Stimulated activated CD4-positive, alpha-beta T cell treated with anti-CD3 and anti-CD28 coated beads, Interleukin-4, amount 100 ng/mL, for 4 hours (primary cell): ENCODE measurements at places on chromosomes 3 and 15.

DNA sequence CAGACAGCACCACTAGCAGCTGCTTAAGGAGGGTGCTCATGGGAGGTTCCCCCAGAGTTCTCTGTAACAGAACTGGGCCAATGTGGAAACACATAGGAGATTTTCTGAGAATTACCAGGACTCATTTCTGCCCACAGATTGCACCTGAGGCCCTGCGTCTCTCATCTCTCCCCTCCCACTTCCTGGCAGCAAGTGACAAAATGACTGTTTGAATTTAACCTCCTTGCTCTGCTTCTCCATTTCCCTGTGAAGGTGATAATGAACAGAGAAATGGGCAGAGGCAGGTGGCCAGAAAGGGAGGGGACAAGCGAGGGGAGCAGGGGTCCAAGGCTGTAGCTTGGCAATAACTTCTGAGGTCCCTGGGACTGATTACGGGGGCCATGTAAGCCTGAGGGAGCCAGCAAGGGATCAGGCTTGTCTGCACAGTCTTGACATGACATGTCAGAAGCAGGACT, 8.0 kb downstream of the EPHB1 start:
- DNase-seq: no peak

GRCh38 chr3:51874889-51875288, 512 bp downstream of the IQCF5 start:
- no peak for DNase-seq

DNA sequence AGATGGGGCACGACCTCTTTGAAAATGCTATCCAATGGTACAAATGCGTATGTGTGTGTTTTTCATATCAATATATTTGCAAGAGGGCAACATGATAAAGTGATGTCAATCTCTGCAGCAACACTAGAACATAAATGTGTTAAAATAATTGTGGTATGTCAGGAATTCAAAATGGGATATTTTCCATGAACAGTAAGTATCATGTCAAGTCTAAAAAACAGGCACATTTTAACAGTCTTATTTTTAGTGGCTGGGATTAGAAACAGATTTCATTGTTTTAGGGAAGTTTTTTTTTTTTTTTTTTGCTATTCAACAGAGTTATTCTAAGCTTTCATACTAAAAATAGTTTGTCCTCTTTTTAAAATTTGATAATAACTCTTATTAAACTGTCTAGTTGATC, 209.8 kb downstream of the GAP43 start:
- no peak for DNase-seq

DNA sequence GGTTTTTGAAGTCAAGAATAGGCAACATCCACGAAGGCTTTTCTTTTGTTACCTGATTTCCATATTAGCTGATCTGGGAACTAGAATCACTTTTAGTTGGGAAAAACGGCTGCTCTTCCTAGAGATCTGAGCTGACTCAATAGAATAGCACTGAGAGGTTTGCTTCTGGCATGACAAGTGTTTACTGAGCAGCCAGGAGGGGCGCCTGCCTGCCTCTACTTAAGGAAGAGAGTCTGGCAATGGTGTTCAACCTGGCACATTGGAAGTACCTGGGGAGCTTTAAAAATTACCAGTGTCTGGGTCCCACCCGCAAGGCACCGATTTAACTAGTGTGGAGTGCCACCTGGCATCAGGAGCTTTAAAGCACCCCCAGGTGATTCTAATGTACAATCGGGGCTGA, 34.4 kb downstream of the FAM43A start:
- no peak for DNase-seq

- DNase-seq: no peak
Measured at GRCh38 chr3:151357463-151357850, 27.1 kb downstream of the P2RY12 start.

DNA sequence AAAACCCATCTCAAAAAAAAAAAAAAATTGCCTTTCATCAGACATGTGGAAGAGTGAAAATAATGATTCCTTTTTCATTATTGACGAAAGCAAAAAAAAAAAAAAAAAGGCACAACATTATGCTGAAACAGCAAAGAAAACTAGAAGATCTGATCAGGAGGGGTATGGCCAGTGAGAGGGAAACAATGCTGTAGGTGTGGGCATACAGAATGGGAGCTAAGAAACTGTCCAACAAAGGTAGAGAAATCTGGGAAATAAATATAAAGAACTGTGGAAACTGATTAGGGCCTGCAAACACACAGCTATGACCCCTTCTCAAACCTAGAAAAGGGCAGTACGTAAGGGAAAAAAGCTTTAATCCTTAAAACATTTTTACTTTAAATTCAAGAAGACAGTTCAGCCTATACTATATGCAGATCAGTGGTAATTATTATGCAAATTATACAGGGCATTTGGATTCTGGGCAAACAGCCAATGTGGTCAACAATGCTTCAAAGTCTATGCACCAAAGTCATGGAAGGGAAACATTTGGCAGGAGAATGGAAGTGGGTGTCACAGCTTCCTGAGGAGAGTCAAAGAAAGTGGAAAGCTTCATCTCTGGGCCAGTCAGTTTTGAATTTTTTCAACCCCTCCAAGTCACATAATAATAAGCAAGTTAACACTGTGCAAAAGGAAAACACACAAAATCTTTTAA, 68.3 kb upstream of the SLC12A8 start:
- DNase-seq: no peak

- no peak for DNase-seq
Measured at GRCh38 chr15:73375012-73375411, 6.3 kb upstream of the HCN4 start.

DNA sequence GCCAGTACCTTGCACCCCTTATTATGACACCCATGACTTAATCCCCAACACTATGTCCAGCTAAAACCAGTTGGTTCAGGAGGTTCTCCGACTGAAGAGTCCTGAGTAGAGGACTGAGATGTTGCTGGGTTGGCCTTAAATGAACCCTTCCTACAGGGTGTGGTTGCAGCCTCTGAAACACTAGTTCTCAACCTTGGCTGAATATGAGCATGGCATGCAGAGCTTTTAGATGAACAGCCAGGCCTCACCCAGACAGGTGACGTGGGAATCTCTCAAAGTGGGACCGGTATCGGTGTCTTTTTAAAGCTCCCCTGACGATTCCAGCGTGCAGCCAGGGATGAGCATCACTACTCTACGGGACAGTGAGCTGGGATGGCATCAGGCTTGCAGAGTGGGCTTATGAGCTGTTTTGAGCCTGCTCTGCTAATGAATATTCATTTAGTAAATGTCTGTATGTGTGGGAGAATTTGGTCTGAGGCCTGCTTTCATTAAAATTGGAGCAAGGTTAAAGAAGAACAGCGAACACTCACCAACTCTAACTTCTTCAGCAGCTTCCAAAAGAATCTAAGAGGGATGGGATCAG, 79.7 kb upstream of the PRICKLE2 start:
- no peak for DNase-seq

DNA sequence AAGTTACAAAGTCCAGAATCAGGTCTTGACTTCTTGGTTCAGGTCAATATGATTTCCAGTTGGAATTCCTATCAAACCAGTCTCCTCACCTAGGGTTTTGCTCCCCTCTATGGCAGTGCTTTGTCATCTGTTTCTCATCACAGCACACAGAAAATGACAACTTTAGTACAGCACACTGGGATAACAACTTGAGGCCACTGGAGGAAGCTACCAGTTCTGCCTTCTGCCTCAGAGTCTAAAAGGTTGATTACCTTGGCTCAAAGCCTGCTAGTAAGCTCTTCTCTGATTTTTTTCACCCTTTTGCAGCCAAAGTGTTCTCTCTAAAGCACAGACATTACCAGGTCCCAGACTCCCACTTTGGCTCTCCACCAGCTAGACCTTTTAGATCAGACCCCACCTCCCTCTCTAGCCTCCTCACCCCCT, 24.8 kb upstream of the TRIM59 start:
- no peak for DNase-seq
